ENCODE measurements at places on chromosomes 2 and 18.

DNA sequence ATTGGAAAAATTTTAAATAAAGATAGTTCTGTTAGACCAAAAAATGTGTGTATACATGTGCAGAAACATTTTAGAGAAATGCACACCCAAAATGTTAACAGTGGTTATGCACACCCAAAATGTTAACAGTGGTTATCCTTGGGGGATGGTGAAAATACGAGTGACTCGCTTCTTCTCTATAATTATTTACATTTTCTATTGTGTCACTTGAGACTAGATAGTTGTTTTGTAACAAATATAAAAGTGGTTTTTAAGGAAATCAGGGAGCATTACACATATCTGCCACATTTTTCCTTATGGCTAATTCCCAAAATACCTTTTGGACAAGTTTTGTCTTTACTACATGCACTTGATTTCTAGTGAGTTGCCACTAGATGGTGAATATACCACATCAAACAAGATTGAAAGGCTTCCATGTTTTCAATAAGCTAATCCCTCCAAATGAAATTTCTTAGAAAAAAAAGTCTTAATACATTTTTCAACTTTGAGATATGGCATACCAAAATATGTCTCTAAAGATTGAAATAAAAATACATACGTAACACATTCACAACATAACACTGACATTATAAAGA, 9.0 kb upstream of the HIBCH start:
- DNase-seq, result no peak

DNA sequence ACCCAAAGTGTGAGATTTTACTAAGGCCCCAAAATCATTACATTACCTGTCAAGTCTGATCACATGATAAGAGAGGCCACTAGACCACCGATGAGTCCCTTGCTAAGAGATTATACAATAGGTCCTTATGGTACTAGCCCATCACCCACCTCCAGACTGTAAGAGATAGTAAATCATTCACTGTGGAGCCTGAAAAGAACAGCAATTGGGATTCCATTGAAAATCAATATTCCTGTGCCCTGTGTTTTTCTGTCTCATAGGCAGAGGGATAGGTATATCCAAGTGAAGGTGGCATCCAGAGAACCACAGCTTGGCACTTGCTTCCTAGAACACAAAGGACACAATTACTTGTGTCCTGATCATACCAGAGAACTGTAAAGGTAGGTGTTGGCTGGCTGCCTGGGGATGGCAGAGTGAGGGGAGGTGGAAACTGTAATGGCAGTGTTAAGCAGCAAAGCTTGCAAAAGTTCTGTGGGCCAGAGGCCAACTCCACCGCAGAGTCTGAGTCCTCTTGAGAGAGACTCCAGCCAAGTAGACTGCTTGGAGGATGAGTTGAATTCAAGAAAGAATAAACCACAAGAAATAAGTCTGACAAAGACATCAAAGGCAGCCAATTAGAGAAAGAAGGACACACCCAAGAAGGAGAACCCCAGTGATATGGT, 102.0 kb upstream of the PIEZO2 start:
- no peak for DNase-seq

- no peak for DNase-seq
These were observed 18.4 kb upstream of the PSD4 start for GRCh38 chr2:113155331-113155730.

DNA sequence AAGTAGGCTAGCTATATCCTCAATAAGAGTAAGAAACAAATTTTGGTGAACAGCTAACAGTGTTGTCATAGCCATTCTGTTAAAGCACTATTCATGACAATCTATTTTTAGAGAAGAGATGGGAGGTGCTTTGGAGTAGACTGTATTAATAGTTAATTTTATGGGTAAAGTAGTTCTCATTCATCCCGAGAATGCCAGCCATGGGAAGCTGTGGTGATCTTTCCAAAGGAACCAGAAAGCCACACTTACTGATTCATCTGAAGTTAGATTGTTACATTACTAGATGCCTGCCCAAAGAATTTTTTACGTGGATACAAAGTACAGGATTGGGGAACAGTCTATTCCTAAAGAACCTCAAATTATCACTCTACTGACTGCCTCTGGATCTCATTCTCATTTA, 74.6 kb downstream of the ZRANB3 start:
- DNase-seq, result no peak

- DNase-seq, result no peak
These were observed 672.4 kb upstream of the CHAC2 start for GRCh38 chr2:53095227-53095626.

DNA sequence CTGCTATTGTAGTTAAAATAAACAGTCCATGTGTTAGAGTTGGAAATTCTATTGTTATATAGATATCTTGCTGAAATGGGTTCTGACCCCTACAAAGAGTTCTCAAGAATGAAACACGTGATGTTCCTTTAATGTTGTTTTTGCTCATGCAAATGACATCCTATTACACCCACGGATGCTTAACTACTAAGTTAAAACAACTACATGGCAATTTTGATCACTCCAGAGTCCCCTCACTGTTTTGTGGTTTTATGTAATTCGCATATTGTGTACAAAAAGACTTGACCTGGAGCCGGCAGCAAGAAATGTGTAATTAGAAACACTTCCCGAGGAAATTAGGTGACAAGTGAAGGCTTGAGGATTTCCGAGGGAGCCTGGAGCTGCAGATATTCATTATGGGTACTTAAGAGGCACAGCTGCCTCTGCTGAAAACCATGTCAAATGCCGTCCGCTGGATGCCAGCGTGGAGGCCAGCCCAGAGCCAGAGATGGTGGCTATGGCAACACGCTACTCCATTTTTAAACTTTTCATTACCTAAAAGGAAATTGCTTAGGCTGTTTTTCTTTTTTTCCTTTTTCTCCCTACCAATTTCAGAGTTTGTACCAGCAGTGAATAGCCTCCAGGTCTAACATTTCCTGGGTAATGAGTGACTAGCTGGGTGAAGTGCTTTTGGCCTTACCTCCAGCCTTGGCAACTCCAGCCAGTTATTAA, 21.0 kb upstream of the CABLES1 start:
- DNase-seq, result no peak

DNA sequence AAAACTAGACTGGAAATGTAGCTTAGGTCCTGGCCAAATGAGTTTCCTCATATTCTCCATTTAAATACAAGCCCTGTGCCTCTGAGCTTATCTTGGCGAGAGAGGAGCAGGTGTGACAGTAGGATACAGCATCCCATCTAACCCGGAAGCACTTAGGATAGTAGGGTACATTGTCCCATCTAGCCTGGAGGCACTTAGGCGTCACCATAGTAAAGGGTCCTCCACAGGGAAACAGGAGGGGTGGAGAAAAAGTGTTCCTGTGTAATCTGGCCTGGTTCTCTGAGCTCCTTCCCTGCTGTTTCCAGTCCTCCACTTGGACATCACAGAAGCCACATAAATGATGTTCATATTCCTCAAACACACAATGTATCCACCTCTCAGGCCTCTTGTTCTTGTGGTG, 301.4 kb downstream of the GALR1 start:
- no peak for DNase-seq

DNA sequence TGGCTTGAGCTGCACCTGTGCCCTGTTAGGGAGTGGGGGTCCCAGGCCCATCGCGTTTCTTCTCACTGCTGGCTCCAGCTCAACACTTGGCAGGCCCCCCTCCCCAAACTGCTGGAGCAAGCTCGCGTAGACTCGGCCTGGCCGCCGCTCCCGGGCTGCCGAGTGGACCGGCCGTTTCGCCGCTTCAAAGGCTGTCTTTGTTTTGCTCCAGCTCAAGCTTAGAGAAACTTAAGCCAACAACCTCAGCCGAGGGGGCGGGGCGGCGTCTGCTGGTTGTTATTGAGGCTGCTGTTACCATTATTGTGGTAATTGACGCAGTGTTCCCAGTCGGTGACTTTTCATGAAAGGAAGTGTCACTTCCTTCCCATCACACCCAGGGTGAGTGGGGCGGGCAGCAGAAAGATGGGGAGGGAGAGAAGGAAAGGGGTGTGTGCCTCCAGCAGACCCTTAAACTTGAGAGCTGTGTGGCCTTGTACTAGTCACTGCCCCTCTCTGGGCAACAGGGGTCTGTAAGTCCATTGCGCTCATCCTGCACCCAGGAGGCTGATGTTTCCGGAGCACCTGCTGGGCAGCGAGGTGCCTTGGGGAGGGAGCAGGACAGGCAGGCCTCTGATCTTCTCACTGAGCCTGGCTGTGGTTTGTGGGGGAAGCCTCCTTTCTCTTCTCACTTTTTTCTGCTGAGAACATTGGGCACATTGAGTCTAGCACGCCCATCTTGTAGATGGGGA, 2.1 kb downstream of the ARID5A start:
- DNase-seq, result no peak

DNA sequence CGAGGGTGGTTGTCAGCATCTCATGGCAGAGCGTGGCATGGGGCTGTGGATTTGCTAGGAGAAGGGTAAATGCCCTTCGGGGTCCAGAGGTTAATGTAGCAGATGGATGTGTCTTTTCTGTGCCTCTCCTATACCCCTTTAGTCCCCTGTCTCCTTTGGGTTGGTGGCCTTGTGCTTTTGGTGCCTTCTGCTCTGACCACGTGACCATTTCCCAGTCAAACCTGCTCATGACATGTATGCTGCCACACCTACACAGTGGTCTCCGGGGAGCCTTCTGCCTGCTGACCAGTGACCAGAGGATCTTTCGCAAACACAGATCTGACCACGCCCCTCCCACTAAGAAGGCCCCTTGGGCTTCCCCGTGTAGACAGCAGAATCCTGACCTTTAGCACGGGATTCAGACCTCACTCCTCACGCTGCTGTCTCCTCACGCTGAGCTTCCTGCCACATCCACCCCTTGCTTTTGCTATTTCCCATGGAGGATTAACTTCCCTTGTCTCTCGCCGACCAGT, 116.2 kb downstream of the ACOXL start:
- DNase-seq, result no peak

DNA sequence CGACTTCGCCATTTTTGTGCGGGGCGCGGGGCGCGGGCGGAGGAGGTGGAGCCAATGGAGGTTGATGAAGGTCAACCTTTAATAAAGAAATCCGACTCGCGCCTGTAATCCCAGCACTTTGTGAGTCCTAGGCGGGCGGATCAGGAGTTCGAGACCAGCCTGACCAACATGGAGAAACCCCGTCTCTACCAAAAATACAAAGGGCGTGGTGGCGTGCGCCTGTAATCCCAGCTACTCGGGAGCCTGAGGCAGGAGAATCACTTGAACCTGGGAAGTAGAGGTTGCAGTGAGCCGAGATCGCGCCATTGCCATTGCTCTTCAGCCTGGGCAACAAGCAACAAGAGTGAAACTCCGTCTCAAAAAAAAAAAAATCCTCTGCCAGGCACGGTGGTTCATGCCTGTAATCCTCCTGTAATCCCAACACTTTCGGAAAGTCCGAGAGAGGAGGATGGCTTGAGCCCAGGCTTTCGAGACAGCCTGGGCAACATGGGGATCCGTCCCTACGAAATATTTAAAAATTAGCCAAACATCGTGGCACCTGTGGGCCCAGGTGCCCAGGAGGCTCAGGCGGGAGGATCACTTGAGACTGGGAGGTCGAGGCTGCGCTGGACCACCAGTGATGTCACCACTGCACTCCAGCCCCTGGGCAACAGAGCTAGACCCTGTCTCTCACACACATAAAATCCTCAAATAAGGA, 493 bp upstream of the PREB start:
- DNase-seq, result no peak

- DNase-seq, result no peak
These were observed 141.6 kb upstream of the CYP1B1 start for GRCh38 chr2:38217401-38218188.

DNA sequence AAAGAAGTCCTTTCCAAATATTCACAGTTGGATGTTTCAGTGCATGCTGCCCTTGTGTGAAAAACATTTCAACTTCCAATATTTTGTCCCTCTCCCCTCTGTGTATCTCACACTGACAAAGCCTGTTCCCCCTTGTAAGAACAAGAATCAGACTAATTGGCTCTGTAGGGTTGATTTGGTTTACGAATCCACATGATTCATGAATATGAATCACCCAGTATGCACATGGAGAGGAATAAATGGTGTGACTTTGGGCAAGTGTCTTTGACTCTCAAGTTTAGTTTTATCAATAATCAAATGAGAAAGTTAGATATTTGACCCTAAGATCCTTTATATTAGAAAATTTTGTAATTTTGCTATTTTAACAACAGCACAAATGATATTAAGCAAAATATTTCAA, 9.3 kb upstream of the CDH20 start:
- no peak for DNase-seq

DNA sequence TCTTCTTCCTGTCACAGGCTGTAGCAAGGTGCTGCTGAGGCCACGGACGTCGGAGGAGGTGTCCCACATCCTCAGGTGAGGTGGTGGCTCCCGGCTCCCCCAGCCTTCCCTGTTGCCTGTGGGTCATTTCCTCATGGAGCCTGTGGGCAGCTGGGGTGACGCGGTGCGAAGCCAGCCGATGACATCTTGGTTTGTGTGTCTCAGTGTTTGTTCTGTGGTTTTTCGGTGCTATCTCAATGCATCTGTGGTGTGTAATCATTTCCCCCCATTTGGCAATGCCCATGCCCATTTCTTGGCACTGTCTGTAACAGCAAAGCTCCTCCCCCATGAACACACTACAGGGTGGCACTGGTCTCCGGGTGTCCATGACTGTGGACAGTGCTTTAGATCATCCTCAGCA, 6.6 kb downstream of the D2HGDH start:
- peak; percentile 70 for DNase-seq

DNA sequence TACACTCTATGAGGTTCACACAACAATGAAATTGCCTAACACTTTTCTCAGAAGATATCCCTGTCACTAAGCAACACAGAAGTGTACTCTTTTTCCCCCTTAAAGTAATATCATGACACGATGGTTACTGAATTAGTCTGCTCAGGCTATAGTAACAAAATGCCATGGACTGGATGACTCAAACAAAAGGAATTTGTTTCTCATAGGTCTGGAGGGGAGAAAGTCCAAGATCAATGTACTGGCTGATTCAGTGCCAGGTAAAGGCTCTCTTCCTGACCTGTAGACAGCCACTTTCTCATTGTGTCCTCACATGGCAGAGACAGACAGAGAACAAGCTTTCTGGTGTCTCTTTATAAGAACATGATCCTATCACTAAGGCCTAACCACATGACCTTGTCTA, 211.9 kb downstream of the RBM43 start:
- no peak for DNase-seq

GRCh38 chr2:111706481-111707001, 177.5 kb downstream of the ANAPC1 start:
- DNase-seq, result no peak

DNA sequence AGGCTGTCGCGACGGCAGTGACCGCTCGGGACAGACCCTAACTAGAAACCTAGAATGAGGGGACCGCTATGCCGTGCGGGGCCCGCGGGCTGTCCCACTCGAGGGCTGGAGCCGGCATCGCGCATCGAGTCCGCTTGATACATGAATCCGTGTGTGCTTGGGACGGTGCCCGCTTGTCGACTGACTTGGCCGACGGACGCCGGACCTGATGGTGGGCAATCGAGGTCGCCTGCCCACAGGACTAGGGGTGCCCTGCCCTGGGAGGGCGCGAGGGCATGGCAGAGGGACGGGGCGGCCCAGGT, 749 bp upstream of the PTMA start:
- peak; percentile 34 for DNase-seq

- DNase-seq, result no peak
These were observed 7.1 kb downstream of the MTA3 start for GRCh38 chr2:42575458-42576064.

GRCh38 chr2:105746177-105747080, 1.7 kb downstream of the NCK2 start:
- DNase-seq, result no peak

Data from H4 (cell line).